Left renal cortex interstitium (tissue), 4 donors: ENCODE measurements at places on chromosomes 7 and 10.

DNA sequence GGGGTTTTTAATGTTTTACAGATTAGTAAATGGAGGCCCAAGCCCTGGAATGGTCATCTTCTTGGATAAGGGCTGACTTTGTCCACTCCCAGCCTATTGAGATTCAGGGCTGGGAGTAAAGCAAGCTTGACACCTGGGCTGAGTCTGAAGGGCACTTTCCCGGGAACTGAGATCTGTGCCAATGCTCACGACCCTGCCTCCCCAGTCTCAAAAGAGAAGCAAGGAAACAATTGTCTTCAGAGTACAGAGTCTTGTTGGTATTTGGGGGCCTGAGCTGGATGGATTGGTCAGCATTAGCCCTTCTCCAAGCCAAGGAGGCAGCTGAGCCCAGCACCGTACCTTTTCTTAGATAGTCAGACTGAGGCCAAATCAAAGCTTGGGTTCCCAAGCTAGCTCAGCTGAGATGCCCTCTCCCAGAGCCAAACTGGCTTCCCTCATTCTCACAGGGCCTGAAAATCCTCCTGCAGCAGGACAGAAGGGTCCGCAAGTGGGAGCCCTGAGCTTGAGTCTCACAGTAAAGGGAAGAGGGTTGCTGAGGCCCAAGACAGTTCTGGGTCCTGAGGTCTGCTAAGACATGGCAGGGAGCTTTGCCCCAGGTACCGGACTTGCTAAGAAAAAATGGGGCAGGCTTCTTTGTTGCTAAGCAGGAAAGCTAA is 3.7 kb downstream of the DDIT4 start:
- no peak for DNase-seq

DNA sequence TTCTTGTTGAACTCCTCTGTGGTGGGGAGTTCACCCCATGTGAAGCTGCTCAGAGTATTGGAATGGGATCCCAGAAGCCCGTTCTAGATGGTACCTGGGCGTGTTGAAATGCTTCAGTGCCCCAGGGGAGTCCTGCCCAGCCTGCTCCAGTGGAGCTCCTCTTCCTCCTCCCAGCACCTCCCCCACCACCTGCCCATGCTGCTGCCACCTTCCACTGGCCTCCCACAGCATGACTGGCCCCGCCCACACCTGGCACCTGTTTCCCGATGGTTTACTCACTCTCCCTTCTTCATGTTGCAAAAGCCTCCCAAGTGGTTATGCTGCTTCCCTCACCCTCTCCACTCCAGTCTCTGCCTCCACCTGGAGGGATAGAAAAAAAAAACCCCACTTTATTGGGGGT is 32.2 kb upstream of the PCBD1 start:
- no peak for DNase-seq

GRCh38 chr10:78255796-78256638 is 222.4 kb downstream of the RPS24 start:
- no peak for DNase-seq

DNA sequence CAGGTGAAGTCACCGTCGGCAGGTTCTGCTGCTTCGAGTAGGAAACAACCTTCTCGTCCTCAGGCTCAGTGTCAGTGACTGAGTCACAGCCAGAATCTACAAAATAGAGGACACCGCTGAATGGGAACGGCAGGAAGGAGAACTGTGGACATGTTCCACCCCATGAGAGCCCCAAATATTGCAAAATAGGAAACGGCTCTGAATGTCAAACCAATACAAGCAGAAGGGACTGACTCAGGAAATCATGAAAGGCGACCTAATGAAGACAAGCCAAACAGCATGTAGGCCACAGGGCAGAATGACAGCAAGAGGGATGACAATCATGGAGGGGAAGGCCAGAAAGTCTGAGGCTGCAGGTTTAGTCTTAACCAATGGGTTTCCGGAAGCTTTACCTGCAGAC is 63.5 kb downstream of the PIK3AP1 start:
- no peak for DNase-seq

DNA sequence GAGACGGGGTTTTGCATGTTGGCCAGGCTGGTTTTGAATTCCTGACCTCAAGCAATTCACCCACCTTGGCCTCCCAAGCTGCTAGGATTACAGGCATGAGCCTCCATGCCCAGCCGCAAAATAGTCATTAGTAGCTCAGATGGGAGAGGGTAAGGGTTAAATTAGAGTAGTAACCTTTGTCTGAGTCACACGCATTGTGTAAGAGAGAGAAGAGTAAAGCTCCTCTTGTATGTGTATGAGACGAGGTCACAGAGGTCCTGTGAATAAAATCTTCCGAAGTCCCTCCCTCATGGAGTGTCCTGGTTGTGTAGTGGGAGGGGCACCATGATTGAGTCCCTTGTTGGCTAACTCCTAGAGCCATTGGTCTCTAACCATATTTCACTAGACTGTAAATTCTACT is 85.2 kb upstream of the CDC14C start:
- no peak for DNase-seq

GRCh38 chr7:116772423-116772863 is 89.9 kb upstream of the CAPZA2 start:
- DNase-seq: no peak

DNA sequence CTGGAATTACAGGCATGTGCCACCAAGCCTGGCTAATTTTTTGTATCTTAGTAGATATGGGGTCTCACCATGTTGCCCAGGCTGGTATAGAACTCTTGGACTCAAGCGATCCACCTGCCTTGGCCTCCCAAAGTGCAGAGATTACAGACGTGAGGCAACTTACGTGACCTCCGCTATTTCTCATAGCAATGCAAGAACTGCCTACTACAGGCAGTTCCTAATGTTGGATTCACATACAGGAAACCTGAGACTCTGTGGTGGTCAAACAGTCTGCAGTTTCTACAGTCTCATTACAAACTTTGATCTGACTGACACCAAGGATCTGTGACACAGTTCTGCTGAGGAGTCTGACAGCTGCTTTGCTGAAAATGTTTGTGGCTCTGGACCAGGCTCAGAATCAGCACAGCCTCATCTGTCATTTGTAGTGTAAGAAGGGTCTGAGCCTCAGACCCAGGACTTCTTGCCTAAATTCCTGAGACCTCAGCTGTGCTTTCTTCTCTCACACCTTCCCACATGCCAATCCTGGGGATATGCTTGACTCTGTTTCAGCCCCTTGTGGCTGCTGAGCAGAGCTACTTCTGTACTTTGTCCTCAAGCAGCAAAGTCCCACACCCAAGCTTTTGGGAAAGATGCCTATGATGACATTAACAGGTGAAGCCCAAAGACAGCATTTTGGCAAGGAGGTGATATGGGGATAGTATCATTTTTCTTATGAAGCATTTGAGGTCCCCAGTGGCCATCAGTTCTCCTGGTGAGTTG is 48.0 kb upstream of the CYP2C9 start:
- no peak for DNase-seq
